ENCODE measurements at places on chromosomes 6 and 20. TPM values are rescaled to one million over a fixed set of nuclear protein-coding genes. Genes with fewer than 3 reads are reported as not detected.

- H3K4me1 ChIP-seq = peaks cover 11% of the 10 kb centered on the region
- H3K4me3 ChIP-seq = no peak overlapping the region
- H3K27me3 ChIP-seq = no peaks in the 10 kb centered on the region
- DNase-seq = no peak
- H3K27ac ChIP-seq = no peak overlapping the region
- peaks cover 3% of the 10 kb centered on the region for H3K36me3 ChIP-seq
Measured at GRCh38 chr6:35007016-35007415, 118.0 kb downstream of the ANKS1A start.

GRCh38 chr6:6701864-6702263 is 113.3 kb downstream of the LY86 start:
- H3K4me1 ChIP-seq = peaks cover 5% of the 10 kb centered on the region
- no peak overlapping the region for H3K27ac ChIP-seq
- no peak overlapping the region for H3K4me3 ChIP-seq
- peaks cover 3% of the 10 kb centered on the region for H3K27me3 ChIP-seq
- DNase-seq = no peak

DNA sequence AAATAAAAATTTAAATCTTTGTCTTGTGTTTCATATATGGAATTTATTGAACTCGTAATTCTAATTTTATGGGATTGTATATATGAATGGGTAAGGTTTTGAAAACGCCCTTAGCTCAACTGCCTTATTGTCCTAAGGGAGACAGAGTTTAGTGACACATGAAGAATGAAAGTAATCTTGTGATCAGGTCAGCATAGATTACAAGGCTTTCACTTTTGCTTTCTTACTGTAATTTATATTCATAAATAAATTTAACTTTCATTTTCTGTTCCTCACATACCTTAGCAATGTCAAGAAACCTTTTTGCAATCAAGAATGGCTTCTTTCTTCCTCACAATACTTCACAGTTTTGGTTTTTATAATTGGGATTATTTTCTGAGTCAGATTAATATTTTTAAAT is 14.4 kb downstream of the KPNA5 start:
- H3K36me3 ChIP-seq = peaks cover 33% of the 10 kb centered on the region
- H3K4me3 ChIP-seq = no peak overlapping the region
- peaks cover 39% of the 10 kb centered on the region for H3K4me1 ChIP-seq
- no peaks in the 10 kb centered on the region for H3K27me3 ChIP-seq

DNA sequence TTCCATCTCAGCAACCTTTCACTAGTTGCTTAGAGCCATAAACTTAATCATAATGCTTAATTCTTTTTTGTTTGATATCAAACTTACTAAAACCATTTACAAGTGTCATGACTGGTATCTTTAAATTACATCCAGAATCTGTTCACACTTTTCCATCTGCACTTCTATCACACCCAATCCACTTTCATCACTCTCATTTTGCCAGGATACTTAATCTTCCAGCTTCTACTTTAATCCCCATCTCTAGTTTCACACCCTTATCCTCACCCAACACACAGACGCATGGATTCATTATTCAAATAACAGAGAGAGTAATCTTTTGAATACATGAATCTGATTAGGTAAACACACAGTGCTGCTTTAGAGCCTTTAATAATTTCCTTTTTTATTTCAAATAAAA is 828.4 kb downstream of the HACE1 start:
- H3K36me3 ChIP-seq = no peaks in the 10 kb centered on the region
- no peak overlapping the region for H3K4me3 ChIP-seq
- no peaks in the 10 kb centered on the region for H3K27me3 ChIP-seq
- no peaks in the 10 kb centered on the region for H3K4me1 ChIP-seq

GRCh38 chr6:100343316-100344077 is 121.2 kb downstream of the SIM1 start:
- no peak overlapping the region for H3K4me3 ChIP-seq
- H3K27me3 ChIP-seq = no peaks in the 10 kb centered on the region
- H3K4me1 ChIP-seq = no peaks in the 10 kb centered on the region

- no peak for DNase-seq
- H3K4me1 ChIP-seq = no peaks in the 10 kb centered on the region
- no peaks in the 10 kb centered on the region for H3K36me3 ChIP-seq
- H3K27ac ChIP-seq = no peak overlapping the region
- no peak overlapping the region for H3K4me3 ChIP-seq
Measured at GRCh38 chr6:113352029-113352801, 504.9 kb upstream of the MARCKS start.

DNA sequence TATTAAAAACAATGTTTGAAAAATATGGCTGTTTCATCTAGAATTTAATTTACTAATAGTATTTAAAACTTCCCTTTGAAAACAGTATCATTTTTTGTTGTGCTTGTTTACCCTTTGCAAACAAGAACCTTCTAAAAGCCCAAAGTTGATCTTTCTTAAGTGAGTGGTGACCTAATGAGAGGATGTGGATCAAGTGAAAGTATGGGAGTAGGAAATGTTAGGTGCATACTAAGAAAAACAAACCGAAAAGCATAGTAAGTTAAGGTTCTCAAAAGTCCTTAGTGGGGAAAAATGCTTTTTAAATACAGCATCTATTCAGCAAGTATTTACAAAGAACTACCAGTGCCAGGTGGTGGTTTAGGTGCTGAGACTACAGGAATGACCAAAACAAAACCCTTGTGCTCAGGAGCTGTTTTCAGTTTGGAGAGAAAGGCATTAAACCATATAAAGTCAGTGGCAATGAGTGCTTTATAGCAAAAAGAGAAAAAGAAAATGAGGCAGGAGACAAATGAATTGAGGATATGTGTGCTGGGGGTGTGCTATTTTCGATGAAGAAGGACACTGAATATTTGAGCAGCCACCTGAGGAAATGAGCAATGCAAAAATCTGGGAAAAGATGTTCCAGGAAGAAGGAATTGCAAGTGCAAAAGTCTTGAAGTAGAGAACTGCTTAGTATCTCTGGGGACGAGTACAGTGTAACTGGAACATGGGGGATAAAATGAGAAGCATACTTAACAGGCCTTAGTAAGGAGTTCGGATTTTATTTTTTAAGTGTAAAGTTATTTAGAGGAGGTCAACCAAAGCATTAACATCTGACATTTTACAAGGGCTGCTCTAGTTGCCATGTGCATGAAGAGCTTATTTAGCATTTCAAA is 24.0 kb downstream of the RNF146 start:
- peaks cover 47% of the 10 kb centered on the region for H3K4me1 ChIP-seq
- H3K36me3 ChIP-seq = peaks cover 35% of the 10 kb centered on the region
- no peak overlapping the region for H3K27ac ChIP-seq

DNA sequence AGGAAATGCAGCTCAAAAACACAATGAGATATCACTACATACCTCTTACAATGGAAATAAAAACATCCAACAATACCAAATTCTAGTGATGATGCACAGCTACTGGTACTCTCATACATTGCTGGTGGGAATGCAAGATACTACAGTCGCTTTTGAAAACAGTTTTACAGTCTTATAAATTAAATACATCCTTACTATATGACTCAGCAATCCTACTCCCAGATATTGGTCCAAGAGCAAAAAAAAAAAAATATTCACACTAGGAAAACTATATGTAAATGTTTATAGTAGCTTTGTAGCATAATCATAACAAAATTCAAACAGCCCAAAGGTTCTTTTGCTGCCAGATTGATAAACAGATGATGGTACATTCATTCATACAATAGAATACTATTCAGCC is 217.4 kb upstream of the FAM83B start:
- H3K27ac ChIP-seq = no peak overlapping the region
- no peaks in the 10 kb centered on the region for H3K27me3 ChIP-seq
- no peaks in the 10 kb centered on the region for H3K36me3 ChIP-seq
- no peak overlapping the region for H3K4me3 ChIP-seq
- DNase-seq = no peak
- H3K4me1 ChIP-seq = no peaks in the 10 kb centered on the region

GRCh38 chr20:9736373-9736772 is 102.5 kb downstream of the PAK5 start:
- DNase-seq = no peak
- no peak overlapping the region for H3K4me3 ChIP-seq
- no peak overlapping the region for H3K27ac ChIP-seq
- no peaks in the 10 kb centered on the region for H3K36me3 ChIP-seq

DNA sequence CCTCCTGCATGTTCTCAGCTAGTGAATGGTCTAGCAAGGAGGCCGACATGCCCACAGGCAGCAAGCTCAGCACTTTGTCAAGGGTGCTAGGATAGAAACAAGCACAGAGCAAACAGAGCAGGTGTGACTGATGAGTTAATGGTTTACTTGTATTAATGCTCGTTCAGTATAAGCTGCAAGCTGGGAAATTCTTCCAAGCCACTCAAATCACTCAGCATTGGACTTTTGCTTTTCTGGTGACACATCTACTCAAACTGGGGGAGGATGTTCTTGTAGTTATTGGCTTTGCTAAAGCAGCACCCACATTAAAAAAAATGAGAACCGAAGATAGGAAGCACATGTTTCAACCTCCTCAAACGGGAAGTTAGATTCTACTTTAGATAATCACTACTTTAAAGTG is 43.1 kb upstream of the NEDD9 start:
- peak; percentile 39 for DNase-seq
- H3K4me3 ChIP-seq = no peak overlapping the region
- peaks cover 13% of the 10 kb centered on the region for H3K36me3 ChIP-seq
- peak overlapping the region; percentile 51 for H3K27ac ChIP-seq

- peaks cover 5% of the 10 kb centered on the region for H3K4me1 ChIP-seq
- H3K36me3 ChIP-seq = peaks cover 25% of the 10 kb centered on the region
- no peak overlapping the region for H3K4me3 ChIP-seq
- H3K27ac ChIP-seq = no peak overlapping the region
Measured at GRCh38 chr6:47599512-47599911, 98.9 kb upstream of the ADGRF4 start.

- H3K27ac ChIP-seq = no peak overlapping the region
- DNase-seq = no peak
- H3K4me3 ChIP-seq = no peak overlapping the region
- H3K36me3 ChIP-seq = peaks cover 28% of the 10 kb centered on the region
- H3K4me1 ChIP-seq = peaks cover 17% of the 10 kb centered on the region
Measured at GRCh38 chr20:35840421-35840820, 68.6 kb downstream of the PHF20 start.

DNA sequence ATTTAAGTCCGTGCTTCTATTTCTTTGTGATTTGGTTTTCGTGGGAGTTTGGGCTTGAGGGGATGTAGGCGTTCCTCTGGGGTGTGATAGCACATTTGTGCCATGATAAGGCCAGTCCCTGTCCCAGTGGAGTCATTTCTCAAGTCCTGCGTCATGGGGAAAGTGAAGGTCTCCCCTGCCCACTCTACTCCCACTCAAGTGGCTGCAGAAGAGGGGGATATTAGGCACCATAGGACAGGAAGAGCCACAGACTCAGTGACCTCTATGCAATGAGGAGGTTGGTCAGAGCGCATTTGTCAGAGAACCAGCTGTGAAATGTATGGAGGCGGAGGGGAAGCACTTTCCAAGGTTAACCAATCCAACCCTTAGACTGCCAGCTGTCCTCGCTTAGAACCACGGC is 51.9 kb upstream of the EDN1 start:
- H3K36me3 ChIP-seq = no peaks in the 10 kb centered on the region
- no peaks in the 10 kb centered on the region for H3K27me3 ChIP-seq
- H3K4me1 ChIP-seq = peaks cover 27% of the 10 kb centered on the region
- H3K4me3 ChIP-seq = no peak overlapping the region
- no peak overlapping the region for H3K27ac ChIP-seq

DNA sequence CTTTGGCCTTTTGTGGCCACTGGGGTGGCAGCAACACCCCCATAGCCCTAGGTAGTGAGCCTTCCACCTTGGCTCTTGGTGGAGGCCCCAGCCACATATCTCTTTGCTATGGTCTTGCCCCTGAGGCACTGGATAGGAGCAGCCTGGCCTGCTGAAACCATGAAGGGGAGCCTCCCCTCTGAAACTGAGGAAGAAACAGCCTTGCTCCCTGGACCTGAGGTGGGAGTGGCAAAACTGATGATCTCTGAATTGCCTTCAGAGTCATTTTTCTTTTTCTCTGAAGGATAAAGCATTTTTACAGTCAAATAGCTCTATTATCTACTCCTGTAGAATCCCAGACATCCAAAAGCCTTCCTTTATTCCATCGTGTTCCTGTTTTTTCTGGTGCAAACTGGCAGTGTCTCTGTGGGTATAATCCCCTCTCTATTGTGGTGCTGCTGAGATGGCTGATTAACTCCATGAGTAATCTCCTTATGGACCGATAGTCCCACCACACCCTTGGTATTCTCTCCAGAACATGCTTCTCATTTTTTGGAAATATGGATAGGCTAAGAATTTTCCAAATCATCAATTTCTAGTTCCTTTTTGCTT is 22.0 kb upstream of the PRSS35 start:
- DNase-seq = no peak
- no peak overlapping the region for H3K27ac ChIP-seq
- no peak overlapping the region for H3K4me3 ChIP-seq
- H3K36me3 ChIP-seq = no peaks in the 10 kb centered on the region
- H3K4me1 ChIP-seq = no peaks in the 10 kb centered on the region

DNA sequence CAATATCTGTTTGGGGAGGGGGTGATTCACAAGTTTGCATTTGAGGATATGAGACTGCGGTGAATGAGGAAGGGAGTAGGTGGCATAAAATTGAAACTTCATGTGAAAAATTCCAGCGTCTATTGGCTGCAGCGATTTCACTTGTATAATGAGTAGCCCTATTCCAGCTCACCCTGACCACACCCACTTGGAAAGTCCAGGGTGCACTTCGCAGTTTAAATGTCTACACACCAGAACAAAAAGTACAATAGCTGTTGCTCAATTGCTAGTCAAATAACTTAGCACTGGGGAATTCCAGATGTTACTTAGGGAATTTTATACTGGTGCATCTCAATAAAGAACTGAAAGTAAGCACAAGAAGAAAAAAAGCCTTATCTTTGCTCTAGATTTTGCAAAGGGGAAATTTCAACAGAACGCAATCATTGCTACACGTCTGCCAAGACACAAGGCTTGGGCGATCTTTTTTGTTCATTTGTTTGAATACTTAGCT is 6.3 kb downstream of the TNFAIP3 start:
- peak overlapping the region; percentile 89 for H3K4me3 ChIP-seq
- H3K4me1 ChIP-seq = peaks cover 37% of the 10 kb centered on the region
- H3K27me3 ChIP-seq = no peaks in the 10 kb centered on the region
- DNase-seq = peak; percentile 97
- peak overlapping the region; percentile 99 for H3K27ac ChIP-seq

DNA sequence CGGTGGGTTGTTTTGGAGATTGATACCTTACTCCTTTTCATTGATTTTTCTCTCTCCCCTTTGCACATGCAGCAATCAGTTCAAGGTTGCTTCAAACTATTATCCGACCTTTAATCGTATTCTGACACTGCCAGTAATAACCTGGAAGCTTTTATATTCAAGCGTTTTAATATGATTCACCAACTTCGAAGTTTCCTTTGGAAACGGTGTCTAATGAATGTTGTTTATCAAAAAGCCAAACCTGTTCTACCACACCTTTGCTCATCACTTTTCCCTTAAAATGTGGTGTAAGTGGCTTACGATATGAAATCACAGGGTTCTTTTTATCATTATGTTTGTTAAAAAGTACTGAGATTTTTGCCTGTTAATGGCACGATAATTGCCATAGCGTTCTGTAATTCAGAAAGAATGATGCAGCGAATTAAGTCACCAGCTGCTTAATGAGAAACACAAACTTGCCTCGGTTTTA is 660 bp downstream of the STXBP5 start:
- DNase-seq = no peak
- H3K36me3 ChIP-seq = peaks cover 8% of the 10 kb centered on the region
- H3K4me1 ChIP-seq = peaks cover 27% of the 10 kb centered on the region
- peak overlapping the region; percentile 91 for H3K4me3 ChIP-seq

- no peaks in the 10 kb centered on the region for H3K4me1 ChIP-seq
- no peaks in the 10 kb centered on the region for H3K36me3 ChIP-seq
- H3K27ac ChIP-seq = no peak overlapping the region
- H3K27me3 ChIP-seq = no peaks in the 10 kb centered on the region
- H3K4me3 ChIP-seq = no peak overlapping the region
Measured at GRCh38 chr6:140956571-140957369, 1176.0 kb upstream of the GJE1 start.

Gene ASXL1
- 162 TPM for total RNA-seq

Gene ELOVL4
- total RNA-seq = 0.54 TPM

Gene MRPL18
- total RNA-seq = 65.1 TPM

Gene SLC22A2
- not detected for total RNA-seq

Gene SMOC2
- not detected for total RNA-seq

Gene BEND6
- total RNA-seq = not detected

Gene ZFP64
- 12.2 TPM for total RNA-seq
